ENCODE measurements at places on chromosomes 2 and 18. TPM values are rescaled to one million over a fixed set of nuclear protein-coding genes. Genes with fewer than 3 reads are reported as not detected.

GRCh38 chr2:205965707-205966106, 120.3 kb downstream of the INO80D start:
- no peak for DNase-seq

Gene CHN1
- total RNA-seq, result 3.3 TPM

DNA sequence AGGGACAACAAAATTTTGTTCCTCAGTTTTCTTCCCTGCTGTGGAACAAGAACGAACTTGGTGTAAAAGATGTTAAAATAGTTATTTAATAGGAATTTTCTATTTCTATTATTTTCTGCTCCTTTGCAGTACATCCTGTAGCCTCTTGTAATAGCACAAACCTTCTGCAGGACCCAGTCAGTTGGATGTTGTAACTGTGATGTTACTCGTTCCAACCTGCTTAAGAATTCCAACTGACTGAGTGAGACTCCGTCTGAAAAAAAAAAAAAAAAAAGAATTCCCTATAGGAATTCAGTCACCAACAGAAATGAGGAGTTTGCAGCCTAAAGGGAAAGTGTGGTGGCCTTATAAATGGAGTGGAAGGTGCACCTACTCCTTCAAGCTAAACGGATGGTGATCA, 46.4 kb upstream of the CDH20 start:
- DNase-seq, result no peak

DNA sequence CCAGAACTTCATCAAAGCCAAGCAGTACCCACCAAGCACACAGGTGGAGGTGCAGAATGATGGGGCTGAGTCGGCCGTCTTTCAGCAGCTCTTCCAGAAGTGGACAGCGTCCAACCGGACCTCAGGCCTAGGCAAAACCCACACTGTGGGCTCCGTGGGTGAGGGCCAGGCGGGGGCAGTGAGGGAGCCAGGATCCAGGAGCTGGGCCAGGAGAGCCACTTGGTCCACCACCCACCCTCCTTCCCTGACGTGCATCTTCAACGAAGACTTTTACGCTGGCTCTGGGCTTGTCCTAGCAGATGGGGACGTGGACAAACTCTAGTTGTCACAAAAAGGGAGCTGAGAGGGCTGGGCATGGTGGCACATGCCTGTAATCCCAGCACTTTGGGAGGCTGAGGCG, 11.8 kb downstream of the VIL1 start:
- no peak for DNase-seq

Gene MYO3B
- 0.33 TPM for total RNA-seq

DNA sequence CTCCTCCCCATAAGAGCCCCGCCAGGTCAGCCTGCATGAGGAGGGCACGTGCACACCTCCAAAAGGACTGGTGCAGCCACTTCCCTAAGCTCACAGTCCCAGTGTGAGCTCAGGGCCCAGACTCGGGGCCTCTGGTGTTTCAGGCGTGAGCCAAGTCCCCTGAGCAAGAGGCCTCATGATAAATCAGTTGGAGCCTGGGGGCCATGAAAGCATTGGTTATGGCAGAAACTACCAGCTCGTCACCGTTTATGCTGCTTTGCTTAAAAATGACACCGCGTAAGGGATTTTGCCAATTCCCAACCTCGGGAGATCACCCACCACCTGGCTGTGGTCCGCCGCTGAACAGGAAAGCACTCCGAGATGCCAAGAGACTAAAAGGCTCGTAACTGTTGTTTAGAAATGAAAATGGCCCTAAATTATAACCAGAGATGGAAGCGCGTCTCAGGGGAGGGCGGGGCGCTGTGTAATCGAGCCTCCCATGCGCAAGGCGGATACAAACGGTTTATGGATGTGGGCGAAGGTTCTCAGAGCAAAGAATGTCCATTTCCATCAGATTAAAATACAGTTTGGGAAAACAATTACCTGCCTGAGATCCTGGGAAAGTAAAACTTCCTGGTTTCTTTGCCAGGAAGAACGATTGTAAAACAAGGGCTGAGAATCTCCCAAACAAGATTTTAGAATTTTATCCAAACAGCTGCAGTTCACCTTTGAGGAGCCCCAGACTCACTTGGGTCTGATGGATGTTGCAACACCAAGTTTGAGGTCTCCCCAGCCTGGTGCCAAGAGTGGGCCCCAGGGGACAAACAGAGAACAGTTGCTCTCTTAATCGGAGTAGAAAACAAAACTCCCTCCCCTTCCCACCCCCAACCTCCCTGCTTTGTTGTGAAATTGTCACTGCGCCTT, 141.4 kb downstream of the BCL2 start:
- DNase-seq, result no peak

DNA sequence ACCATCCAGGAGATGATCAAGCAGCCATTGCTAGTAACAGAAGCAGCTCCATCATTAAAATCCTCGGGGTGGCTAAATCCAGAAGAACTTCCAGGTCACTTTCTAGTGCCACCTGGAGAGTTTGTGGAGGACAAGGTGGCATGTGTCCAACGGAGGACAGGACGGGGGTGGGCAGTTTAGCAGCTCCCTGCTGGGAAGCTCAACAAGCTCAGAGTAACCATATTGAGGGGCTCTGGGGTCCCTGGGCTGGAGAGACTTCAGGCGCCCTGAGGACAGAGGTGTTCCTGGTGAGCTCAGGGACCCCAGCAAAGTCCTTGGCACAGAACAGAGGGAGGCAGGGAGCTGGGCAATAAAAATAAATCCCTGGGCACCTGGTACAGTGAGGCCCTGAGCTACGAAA, 140.0 kb upstream of the FHL2 start:
- no peak for DNase-seq

DNA sequence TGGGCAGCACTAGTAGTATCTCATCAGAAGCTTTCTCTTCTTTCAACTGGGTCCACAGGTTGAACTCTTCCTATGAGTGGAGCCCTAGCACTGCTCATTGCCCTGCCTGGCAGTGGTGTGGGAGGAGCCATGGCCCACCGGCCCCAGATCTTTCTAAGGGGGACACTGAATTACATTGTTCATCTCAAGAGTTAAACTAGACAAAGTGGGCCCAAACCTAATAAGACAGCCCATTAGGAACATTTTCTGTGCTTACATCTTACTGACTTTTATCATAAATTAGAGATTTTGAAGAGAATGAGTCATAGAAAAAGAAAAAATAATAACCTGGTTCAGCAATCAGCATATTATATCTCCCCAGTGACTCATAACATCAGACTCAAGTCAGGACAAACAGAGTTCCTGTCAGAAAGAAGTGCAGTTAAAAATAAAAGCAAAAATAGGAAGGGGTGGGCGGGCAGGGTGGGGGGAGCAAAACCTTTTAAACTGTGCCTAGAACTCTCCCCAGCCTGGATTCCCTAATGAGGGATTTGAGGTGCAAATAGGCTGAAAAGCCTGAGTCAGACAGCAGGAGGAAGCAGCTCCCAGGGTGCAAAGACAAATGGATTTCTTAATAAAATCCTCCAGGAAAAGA, 161.6 kb upstream of the TRIB2 start:
- DNase-seq, result peak; percentile 70

DNA sequence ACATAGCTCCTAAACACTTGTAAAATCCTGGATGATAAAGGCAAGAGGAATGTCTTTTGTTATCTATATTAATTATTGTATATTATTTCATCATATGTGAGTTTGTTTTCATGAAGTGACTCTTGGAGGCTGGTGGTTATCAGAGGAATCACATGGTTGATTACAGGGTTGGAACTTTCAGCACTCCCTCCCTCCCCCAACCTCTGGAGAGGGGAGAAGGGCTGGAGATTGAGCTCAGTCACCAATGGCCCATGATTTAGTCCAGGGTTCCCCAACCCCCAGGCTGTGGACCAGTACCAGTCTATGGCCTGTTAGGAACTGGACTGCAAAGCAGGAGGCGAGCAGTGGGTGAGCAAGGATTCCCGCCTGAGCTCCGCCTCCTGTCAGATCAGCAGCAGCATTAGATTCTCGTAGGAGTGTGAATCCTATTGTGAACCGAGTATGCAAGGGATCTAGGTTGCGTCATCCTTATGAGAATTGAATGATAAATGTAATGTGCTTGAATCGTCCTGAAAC, 37.7 kb downstream of the FBXO48 start:
- peak; percentile 67 for DNase-seq

GRCh38 chr2:168244318-168244717, 3.1 kb downstream of the STK39 start:
- DNase-seq, result no peak

GRCh38 chr18:10011061-10011460, 97.2 kb downstream of the VAPA start:
- no peak for DNase-seq

DNA sequence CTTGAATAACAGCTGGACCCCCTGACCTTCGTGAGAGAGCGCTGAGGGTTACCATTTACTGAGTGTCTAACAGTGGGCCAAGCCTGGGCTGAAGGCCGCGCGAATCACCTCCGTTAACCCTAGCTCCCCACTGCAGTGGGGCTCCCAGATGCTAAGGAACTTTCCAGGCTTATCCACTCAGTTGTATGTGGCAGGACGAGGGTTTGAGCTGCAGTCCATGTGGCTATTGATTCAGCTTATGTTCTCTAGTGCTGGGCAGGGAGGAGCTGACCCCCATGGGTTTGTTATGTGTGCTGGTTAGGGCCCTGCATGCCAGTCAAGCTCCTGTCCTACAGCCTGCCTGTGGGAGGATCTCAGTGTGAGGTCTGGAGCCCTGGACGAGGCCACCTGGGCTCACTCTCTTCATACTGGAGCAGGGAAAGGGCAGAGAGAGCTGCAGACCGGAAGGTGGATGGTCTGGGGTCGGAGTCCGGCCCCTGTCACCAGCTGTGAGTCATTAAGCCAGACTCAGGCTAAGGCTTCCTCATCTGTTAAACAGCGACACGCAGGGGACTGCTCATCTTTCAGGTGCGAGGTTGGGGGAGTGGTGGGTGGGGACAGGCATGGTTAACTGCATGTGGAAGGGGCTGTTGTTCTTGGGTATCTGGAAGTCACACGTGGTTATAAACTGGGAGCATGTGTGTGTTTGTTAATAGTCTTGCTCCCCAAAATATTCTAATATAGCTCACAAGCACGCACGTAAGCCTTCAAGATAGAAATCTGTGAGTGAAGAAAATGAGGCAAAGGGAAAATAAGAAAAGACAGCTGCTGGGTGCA, 6.6 kb downstream of the PSD4 start:
- DNase-seq, result no peak

Gene ALPP
- total RNA-seq, result not detected

- no peak for DNase-seq
Measured at GRCh38 chr2:70463997-70464396, 89.6 kb downstream of the TGFA start.
